ENCODE measurements at places on chromosomes 4 and X.

- DNase-seq, result no peak
Measured at GRCh38 chr4:38117591-38117990, 157.4 kb downstream of the PTTG2 start.

DNA sequence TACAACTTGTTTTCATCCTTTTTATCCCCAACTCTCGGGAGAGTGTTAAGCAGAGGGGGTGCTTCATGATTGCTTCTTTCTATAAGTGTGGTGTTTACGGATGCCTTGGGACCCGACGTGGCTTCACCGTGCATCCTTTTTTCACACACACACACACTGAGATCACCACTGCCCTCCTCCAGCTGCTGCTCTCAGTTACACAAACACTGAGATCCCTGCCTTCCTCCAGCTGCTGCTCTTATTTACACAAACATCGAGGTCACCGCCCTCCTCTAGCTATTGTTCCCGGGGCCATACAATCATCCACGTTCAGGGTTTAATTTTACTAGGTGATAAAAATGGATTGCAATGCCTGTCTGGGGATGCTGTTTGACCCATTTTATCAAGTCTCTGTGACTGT is 155.4 kb upstream of the FAM9B start:
- DNase-seq, result no peak

DNA sequence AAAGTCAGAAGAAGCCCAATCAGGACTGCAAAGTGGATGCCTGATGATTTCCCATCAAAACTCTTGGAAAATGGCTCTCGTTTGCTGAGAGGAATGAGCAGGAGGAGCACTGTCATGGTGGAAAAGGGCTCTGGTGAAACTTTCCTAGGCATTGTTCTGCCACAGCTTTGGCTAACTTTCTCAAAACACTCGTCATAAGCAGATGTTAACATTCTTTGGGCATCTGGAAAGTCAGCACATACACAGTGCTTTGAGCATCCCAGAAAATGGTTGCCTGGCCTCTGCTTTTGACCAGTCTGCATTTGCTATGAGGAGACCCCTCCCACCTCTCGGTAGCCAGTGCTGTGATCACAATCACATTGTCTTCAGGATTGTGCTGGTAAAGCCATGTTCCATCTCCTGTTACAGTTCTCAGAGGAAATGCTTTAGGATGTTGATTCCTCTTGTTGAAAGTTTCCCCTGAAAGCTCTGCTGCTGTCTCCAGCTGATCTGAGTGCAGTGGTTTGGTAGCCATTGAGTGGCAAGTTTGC is 25.2 kb upstream of the TBC1D14 start:
- DNase-seq, result no peak

DNA sequence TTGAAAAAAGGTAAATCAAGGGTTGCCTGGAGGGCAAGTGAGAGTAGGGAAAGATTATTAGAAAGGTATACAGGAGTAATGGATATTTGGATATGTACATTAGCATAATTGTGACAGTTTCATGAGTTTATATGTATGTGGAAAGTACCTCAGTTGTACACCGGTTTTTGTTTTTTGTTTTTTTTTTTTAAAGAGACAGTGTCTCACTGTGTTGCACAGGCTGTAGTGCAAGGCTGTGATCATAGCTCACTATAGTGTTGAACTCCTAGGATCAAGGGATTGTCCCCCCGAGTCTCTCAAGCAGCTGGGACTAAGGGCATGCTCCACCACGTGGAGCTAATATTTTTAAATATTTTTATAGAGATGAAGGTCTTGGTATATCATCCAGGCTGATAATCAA is 15.3 kb upstream of the HPGD start:
- DNase-seq, result no peak

DNA sequence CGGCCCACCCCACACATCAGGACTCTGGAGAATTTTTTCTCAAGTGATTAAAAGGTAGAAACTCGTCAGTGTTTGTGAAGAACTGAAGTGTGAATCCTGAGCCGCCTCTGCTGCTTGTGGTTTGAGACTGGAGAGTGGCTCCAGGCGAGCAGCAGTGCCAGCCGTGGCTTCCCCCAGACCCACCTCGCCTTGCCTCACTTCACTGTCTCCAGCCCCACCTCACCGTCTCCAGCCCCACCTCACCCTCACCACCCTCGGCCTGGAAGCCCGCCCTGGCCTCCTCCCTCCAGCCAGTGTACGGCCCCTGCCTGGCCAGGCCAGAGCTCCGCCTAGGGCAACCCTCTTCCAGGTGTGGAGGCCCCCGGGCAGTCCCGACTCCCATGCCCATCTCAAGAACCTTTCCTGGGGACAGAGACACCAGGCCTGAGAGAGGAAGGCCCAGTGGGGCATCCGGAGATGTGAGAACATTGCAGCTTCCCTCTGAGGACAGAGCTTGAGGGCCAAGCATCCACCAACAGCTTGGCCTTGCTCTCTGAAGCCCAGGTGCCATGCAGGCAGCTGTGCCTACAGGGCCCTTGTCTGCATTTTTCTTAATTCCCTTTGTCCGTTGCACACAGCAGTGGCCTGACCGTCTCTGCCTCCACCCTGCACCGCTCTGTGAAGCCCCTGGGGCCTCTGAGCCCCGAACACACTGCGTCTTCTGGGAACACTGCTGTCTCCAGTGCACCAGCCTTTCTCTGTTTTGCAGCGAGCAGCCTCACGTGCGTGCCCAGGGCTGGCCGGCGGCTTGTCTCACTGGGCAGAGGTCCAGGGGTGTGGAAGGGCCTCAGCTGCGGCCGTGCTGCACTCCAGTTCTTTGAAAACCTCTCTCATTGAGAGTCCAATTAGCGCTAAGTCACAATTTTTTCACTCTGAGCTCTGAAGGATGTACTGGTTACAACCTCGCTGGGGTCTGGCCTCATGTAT is 13.8 kb downstream of the SH3BP2 start:
- DNase-seq, result no peak

GRCh38 chr4:5709207-5709575 is 832 bp upstream of the EVC2 start:
- no peak for DNase-seq

DNA sequence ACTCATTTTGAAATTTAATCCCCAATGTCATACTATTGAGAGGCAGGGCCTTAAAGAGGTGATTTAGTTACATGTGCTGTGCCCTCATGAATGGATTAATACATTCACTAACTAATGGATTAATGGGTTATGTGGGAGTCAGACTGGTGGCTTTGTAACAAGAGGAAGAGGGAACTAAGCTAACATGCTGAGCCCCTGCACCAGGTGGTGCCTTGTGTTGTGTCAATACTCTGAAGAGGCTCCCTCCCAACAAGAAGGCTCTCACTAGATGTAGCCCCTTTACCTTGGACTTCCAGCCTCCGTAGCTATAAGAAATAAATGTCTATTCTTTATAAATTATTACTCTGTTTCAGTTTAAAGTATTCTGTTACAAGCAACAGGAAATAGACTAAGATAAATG is 411.9 kb upstream of the EMCN start:
- no peak for DNase-seq

GRCh38 chr4:95141361-95141760 is 383.6 kb downstream of the BMPR1B start:
- no peak for DNase-seq

- DNase-seq, result no peak
Measured at GRCh38 chr4:116016201-116016600, 902.8 kb upstream of the NDST4 start.

DNA sequence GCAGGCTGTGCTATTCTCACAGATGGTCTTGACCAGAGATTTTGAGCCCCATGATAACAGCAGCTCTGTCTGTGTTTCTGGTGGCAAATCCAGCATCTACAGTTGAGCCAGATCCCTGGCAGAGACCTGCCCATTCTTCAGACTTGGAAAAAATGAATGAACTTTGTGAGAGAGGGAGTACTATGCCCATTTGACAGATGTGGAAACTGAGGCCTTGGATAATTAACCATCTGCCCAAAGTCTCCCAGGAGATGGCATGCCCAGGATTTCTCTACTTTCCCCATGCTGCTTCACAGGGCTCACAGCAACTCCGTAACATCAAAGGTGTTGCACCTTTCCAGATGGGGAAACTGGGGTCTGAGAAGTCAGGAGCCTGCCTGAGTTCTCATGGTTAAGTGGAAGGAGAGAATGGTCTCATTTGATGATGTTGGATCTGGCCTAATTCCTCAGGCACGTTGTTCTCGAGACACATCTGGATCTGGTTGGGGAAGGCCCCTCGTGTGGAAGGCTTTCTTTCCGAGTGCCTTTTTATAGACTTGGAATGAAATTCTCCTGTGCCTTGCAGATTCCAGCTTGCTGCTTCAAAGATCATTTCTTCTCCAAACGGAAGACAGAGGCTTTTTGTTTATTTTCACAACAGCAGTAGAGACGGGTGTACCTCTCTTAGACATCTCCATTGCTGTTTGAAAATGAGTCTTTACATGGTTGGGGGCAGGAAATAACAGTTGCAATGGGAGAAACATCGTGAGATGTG is 73.3 kb upstream of the STX18 start:
- no peak for DNase-seq

DNA sequence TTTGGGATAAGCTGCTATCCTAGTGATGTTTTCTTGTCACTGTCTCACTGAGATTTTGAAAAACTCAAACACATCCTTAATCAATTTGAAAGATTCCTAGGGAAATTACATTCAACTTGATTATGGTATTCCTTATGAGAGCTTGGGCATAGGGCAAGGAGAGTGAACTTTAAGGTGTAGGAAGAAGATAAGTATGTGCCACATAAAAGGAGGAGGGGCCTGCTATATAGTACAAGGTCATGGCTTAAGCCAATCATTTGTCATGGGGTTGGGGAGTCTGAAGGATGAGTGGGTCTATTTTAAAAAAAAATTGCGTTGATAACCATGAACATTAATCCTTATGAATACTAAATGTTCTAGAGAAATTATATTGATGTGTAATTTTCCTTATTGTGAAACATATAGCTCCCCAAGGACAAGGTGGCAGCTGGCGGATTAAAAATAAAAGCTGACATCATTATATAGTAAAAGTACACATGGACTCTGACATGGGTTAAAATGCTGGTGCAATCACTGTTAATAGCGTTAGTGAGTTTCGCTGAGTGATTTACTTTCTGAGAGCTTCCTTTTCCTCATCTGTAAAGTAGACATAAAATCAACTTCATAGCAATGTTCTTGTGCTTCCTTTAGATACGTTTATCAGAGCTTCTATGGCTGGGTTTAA is 17.4 kb downstream of the GALNT7 start:
- DNase-seq, result no peak

DNA sequence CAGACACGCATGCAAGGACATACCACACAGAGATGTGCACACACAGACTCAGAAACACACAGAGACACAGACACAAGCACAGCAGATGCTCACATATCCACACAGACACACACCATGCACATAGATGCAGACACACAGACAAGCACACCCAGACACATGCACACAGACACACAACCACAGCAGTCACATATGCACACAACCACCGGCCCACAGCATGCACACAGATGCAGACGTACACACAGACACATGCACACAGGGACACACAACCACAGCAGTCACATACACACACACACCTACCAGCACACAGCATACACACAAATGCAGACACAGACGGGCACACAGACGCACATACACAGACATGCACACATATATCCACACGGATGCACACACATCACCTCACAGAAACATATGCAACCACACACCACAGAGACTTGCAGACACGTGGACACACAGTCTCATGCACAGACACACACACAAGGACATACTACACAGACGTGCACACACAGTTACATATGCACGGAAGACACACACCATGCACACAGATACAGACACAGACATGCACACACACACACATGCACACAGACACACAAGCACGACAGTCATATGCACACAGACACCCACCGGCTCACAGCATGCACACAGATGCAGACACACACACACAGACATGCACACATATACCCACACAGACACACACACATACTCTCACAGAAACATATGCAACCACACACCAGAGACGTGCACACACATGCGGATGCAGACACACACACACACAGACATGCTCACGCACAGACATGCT is 25.2 kb upstream of the SLC25A6 start:
- DNase-seq, result no peak

Data from neuronal stem cell (in vitro differentiated cells).